A172 (cell line): ENCODE measurements at places on chromosomes 11 and 22. TPM values are rescaled to one million over a fixed set of nuclear protein-coding genes. Genes with fewer than 3 reads are reported as not detected.

DNA sequence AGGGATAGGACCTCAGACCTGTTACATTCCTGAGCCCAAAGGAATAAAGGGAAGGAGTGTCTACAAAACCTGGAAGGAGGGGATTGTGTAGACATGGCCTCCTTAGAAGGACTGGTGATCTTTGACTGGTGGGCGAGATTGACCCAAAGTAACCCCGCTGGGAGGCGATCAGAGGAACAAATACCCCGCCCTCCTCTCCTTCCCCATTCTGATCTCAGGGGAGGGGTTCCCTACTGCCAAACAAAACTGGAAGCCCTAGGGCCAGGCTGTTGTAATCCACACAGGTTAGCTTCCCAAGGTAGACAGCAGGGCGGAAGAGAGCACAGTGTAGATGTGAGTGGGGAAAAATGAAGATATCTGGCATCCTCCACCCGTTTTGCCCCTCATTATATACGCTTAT, 24.7 kb downstream of the NCF4 start:
- DNase-seq = no peak

DNA sequence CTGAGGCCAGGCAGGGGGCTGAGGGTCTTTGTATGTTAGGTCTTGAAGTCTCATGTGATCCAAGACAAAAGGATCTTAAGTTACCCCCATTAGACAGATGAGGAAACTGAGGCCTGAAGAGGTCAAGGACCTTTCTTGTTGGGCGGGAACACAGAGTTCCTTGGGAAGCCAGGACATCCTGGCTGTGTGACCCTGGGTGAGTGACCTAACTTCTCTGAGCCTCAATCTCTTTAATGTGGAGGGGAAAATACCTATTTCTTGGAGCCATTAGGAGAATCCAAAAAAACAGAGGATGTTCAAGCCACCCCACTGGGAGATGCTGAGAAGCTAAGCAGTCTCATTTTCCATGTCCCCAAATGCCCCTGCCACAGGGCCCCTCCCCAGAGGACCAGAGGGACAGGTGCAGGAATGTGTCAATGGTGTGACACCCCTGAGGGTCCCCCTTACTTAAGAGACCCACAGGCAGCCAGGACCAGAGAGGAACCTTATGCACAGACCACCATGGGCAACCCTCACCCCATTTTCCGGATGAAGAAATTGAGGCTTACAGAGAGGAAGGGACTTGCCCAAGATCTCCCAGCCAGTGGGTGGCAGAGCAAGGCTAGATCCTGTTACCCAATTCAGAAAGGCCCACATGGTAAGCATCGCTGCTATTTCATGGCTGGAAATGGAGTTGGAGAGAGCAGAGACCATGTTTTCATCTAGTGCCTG, 8.0 kb downstream of the RAC2 start:
- no peak for DNase-seq

- DNase-seq = no peak
These were observed 11.2 kb downstream of the PEX26 start for GRCh38 chr22:18088825-18089568.

DNA sequence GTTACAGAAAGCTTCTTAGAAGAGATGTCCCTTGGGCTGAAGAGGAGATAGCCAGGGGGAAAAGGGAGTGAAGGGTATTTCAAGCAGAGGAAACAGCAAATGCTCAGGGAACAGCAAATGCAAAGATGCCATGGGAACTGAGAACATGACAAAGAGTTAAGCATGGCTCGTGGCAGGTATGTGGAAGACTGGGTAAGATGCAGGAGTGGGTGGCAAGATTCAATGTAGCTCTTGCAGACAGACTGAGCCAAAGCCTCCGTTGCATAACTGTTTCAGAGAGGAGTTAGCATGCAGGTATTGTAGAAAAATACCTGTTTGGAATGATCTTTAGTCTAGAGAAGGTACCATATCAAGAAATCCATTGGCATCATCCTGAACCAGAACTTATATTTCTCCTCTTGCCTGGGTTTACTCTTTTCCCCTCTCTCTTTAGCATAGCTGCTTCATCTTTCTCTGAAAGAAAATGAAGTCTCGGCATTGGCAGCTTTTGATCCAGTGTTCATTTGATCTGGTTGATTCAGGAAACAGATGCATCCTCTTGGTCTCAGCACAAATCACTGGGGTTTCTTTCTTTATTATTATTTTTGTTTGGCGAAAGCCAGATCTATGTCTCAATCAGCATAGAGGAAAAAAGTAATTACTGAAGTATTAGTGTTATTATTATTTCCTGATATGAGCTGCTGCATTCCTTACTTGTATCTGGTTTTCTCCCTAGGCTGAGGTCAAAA, 41.7 kb upstream of the NUP160 start:
- DNase-seq = no peak

DNA sequence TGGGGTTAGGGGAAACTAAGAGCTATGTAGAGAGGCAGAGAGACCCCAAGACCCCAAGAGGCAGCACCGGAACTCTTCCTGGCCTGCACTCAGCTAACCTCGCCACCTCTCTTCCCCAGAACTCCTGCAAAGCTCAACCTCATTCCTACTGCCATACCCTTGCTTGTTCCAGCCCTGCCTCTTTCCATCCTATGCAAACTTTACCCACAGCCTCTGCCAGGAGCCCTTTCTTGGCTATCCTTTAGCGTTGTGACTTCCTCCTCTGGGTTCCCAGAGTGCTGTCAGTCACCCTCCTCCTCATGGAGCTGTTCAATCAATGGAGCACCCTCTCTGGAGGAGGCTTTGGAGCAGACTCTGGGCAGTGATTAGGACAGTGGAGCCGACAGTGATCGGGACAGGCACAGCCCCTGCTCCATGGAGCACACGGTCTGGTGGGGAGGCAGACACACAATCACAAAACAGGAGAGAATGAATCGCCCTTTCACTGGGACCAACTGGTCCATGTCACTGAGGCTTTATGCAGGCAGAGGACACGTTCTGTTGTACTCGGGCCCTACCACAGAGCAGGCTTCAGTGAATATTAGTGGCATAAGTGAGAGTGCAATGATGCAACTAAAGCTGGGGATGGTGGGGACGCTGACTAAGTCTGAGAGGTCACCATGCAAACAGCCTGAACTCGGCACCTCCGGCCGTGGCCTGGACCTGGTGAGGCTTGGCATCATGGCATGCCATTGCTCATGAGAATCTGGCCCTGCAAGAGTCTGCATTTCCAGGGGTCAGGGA, 24.6 kb upstream of the P2RY2 start:
- no peak for DNase-seq

DNA sequence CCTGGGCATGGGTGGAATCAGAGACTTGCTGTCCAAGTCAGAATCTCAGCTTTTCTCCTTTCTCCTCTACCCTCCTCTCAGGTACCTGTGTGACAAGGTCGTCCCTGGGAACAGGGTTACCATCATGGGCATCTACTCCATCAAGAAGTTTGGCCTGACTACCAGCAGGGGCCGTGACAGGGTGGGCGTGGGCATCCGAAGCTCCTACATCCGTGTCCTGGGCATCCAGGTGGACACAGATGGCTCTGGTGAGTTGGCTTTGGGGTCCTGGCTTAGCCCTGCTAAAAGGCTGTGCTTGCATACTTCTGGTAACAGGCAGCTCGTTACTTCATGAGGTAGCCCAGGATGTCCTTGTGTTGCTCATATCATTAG, 10.7 kb downstream of the MCM5 start:
- no peak for DNase-seq

DNA sequence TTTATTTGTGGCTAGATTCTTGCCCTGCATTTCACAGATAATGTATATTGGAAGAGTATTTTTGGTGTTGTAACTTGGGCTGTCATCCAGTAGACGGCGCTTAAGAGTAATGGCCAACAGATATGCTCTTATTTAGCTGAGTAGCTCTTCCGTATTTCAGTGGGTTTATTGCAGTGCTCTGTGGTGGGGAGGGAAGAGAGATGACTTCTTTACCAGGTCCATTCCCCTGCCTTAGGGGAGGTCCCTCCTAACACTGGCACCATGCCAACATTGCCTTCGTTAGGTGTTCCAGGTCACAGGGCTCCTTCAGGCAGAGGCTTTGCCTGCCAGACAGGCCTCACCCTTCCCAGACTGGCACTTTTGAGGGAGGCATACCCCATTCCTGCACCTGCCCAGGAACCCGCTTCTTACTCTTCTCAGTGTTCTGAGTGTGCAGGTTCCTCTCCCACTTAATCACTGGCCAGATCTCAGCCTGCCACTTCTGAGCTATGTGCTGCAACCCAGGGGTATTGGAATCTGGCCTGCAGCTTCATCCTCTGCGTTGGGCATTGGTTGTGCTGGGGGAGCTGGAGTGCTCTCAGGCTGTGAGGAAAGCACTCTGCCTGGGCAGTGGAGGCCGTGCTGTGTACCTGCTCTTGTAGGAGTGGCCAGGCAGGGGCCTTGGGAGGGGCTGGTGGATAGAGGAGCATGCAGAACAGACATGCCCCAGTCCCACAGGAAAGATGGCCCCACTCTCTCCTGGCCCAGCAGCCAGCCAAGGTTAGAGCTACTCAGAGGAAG, 29.4 kb upstream of the SLN start:
- DNase-seq = no peak

DNA sequence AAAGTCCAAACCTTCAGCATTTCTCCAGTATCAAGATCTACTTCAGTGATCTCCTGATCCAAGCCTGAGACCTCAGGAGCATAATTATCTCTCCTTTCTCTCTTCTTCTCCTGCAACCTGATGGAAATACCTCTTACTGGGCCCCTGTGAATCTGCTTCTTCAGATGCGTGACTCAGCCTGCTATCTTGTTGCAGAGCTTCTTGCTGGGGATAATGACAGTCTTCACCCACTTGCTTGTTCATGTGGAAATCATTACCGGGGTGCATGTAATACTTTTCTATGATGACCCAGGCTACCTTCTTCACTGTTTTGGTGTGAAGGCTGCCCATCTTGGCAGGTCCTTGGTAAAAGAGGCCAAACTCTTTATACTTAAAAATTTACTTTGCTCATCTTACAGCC, 140.0 kb upstream of the POU2AF2 start:
- no peak for DNase-seq

DNA sequence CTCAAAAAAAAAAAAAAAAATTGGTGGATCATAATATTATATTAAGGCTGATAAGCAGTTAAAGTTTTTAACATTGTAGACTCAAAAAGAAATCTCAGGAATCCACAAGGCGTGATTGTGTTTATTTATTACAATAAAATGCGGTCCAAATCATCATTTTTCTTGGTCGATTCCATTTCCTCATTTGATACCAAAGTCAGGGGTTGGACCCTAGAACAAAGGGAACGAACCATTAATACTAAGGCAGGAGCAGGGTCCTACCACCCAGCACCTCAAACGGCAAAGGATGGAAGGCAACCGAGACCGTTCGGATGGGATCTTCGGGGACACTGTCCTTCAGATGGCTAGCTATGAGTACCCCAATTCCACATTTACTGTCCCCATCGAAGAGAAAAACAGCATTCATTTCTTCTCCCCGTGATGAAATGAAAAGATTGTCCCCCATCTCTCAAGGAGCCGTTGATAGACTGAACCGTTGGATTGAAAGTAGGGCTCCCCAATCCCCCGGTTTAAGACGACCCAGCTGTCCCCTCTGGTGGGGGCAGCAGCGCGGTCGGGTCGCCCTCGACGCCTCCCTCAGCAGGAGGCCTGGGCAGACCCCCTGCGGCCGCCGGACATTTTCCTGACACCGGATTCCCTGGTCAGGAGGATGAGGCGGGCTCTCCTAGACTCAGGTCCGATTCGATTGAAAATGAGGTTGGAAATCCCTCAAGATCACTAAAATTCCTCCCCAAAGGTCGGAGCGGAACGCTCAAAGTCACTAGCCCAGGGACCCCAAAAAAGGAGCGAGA, 607 bp downstream of the DMC1 start:
- no peak for DNase-seq

GRCh38 chr11:31254415-31254814, 115.1 kb downstream of the DCDC1 start:
- DNase-seq = no peak

The ROBO4 gene
- 11.7 and 15.9 TPM in 2 replicates for total RNA-seq

The CCDC188 gene
- total RNA-seq = not detected in 2 replicates

The C22orf42 gene
- total RNA-seq = not detected in 2 replicates
